ENCODE measurements at places on chromosomes 4 and X. TPM values are rescaled to one million over a fixed set of nuclear protein-coding genes. Genes with fewer than 3 reads are reported as not detected.

DNA sequence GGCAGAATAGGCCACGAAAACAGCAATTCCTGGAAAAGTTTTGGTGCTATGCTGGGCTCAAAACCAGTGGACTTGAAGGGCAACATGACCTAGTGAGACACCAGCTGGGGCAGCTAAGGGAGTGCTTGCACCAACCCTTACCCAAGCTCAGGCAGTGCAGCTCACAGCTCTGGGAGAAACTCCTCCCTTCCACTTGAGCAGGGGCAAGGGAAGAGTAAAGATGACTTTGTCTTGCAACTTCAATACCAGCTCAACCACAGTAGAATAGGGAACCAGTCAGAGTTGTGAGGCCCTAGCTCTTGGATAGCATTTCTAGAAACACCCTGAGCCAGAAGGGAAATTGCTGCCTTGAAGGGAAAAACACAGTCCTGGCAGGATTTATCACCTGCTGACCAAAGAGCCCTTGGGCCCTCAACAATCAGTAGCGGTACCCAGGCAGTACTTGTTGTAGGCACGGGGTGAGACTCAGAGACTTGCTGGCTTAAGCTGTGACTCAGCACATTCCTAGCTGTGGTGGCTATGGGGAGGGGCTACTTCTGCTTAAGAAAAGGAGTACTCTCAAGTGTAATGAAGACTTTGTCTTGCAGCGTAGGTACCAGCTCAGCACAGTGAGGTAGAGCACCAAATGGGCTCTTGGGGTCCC, 19.7 kb upstream of the ABCG2 start:
- DNase-seq, result peak; percentile 57

FAAH2 gene
- total RNA-seq, result 0.11 TPM

LPAR4 gene
- not detected for total RNA-seq

DNA sequence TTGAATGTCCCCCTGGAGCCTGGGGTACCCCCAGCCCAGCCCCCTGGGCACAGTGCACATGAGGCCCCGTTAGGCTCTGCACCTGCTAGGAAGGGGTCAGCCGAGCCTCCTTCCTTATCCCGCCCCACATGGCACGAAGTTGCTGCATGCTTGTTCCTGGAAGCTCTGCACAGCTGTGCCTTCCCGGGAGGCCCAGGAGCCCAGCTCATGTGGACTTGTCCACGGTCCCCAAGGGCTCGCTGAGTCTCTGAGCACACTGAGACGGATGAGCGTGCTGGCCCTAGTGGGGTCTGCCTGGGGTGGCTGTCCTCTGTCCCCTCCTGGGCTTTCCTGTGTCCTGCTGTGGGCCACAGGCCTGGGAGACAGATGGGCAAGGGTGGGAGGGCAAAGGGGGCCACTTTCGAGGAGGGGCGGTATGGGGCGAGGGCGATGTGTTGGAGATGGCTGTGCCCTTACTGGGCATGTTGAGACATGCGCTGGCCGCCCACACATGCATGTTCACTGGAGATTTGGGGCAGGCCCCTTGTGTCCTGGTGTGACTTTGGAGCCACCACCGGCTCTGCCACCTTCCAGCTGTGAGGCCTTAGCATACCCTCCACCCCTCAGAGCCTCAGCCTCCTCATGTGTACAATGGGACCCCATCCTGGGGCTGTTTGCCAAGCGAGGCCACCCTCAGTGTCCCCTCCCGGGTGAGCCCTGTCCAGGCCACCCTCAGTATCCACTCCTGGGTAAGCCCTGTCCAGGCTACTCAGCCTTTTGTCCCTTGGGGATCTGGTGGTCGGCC, 237.6 kb downstream of the AFAP1 start:
- DNase-seq, result peak; percentile 12

DNA sequence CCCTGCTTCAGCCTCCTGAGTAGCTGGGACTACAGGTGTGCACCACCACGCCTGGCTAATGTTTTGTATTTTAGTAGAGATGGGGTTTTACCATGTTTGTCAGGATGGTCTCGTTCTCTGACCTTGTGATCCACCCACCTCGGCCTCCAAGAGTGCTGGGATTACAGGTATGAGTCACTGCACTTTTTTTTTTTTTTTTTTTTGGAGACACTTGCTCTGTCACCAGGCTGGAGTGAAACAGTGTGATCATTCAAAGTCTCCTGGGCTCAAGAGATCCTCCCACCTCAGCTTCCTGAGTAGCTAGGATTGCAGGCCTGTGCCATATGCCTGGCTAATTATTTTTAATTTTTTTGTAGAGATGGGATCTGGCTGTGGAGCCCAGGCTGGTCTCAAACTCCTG, 338.8 kb downstream of the PPP3CA start:
- DNase-seq, result no peak

RIBC1 gene
- total RNA-seq, result 0.32 TPM

GRCh38 chrX:96372313-96373046, 312.2 kb upstream of the DIAPH2 start:
- peak; percentile 66 for DNase-seq

DNA sequence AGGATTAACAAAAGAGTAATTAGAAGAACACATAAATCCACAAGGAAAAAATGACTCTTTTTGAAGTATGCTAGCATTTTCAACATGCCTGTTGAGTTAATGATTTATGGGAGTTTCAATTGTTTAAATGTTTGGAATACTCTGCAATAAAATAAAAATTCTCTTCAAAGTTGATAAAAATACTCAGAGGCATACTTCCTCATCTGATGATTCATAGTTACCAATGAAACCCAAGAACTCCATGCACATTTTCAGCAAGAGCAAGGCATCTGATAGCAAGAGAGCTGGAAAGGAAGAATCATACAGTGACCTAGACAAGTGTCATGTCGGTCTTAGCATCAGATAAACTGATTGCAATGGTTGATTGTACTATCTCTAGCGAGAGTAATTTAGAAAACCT, 443.7 kb upstream of the ATOH1 start:
- no peak for DNase-seq

DNA sequence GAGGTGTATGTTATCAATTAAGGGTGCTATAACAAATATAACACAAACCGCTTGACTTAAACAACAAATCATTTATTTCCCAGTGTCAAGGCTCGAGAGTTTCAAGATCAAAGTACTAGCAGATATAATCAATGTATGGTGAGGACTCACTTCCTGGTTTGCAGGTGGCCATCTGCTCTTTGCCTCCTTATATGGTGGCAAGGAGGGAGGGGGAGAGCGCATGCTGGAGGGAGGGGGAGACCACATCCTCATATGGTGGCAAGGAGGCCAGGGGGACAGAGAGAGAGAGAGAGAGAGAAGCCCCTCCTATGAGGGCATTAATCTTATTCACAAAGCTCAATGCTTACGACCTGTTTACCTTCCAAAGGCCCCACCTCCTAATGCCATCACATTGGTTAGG, 372.3 kb upstream of the SPOCK3 start:
- no peak for DNase-seq
